Lower lobe of right lung (tissue), 2 donors: ENCODE measurements at places on chromosomes 13 and 19.

GRCh38 chr13:39036212-39036611 lies 1.7 kb downstream of the PROSER1 start:
- no peak for DNase-seq

DNA sequence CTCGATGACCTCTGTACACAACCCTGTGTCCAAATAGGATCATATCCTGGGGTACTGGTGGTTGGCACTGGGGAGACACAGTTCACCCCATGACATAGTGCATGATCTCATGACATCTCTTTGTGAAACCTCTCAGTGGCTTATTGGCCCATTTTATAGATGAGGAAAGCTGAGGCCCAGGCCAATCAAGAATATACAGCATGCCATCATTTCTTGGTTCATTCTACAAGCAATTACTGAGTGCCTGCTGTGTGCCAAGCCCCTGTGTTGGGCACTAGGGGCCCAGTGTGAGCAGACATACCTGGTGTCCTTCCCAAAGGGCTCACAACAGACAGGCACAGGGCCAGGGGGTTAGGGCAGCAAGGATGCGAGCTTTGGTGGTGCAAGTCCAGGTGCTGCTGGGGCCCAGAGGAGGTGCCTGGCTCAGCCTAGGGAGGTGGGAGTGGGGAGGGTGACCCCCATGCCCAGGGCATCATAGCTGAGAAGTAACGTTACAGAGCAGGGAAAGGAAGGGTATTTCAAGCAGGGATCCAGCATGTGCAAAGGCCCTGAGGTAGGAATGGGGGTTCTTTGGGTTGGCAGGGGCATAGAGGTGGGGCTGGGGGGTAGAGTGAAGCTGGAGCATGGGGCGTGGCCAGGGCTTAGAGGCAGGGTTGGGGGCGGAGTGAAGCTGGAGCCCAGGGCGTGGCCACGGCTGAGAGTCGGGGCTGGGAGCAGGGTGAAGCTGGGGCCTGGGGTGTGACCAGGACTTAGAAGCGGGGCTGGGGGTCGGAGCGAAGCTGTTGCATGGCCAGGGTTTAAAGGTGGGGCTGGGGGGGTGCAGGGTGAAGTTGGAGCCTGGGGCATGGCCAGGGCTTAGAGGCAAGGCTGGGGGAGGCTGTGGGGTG lies 20.7 kb downstream of the COLGALT1 start:
- DNase-seq: no peak

DNA sequence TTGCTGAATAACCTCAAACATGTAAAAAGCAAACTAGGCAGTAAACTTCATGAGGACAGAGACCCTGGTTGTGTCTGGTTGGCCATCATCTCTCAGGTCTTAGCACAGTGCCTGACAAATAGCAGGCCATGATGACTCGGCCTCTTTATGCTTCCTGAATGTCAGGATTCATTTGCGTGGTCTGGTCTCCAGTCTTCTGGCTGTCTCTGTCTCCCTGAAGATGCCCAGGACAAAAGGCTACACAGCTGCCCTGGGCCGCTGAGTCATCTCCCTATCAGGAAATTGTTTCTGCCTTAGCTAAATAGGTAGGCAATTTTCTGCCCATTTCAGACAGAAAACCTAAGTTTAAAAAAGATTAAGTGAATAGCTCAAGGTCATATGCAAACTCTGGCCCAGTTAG lies 84.1 kb upstream of the FNDC3A start:
- no peak for DNase-seq

- no peak for DNase-seq
Measured at GRCh38 chr13:29473166-29473565, 122.3 kb downstream of the SLC7A1 start.

GRCh38 chr13:31094331-31095015 lies 67.2 kb downstream of the HSPH1 start:
- DNase-seq: no peak

- DNase-seq: no peak
Measured at GRCh38 chr13:62781866-62782265, 1366.2 kb upstream of the PCDH20 start.

- no peak for DNase-seq
Measured at GRCh38 chr19:51754109-51754508, 2.4 kb upstream of the FPR1 start.

- no peak for DNase-seq
Measured at GRCh38 chr19:47104680-47105079, 8.9 kb downstream of the ZC3H4 start.

DNA sequence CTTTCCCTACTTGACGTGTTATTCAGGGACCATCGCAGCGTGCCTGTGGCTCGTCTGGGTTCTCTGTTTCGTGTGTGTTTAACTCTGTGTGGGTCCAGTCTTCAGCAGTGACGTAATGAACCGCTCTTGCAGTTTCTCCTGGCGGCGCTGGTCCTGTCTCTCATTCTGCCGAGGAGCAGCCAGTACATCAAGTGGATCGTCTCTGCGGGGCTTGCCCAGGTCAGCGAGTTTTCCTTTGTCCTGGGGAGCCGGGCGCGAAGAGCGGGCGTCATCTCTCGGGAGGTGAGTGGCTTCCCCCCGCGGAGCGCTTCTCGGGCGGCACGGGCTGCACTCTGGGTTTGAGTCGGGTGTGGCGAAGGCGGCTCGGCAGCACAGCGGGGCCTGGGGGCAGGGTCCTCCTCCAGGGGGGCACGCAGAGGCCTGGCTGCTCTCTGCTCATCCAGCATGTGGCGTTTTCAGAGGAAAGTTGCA lies 36.3 kb upstream of the TFDP1 start:
- peak; percentile 38 for DNase-seq

- DNase-seq: no peak
Measured at GRCh38 chr13:24459234-24459633, 53.3 kb downstream of the PARP4 start.

DNA sequence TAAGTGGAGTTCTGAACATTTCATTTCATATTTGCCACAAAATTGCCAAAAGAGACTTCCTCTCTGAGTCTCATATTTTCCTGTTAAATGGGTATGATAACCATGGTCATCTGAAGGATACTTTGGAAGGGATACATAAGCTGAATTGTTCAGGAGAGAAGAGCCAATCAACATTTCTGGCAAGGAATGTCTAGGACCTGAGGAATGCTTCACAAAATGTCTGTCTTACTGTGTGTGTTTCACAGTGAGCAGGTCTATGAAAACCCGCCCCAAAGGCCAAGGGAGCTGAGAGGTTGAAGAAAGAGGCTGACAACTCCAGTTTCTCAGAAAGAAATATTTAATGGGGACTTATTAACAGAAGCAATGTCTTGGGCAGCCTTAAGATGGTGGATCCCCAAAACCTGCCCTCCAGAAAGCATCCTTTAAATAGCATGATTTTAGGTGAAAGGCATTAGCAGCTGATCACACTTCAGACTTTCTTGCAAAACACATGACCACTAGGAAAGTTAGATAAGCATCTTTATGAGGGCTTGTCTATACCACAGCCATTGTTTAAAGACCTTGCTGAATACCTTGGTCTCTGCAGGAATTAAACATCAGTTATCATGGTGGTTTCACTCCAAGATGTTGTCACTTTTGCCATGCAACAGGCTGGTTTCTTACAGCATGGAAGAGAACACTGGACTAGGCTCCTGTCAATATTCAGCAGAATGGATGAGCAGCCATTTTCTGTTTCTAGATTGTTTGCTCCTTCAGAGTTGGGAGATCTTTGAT lies 78.9 kb downstream of the TNFSF11 start:
- no peak for DNase-seq
